Hypothalamus (tissue), 51 donors: ENCODE measurements at places on chromosomes 6 and 20.
A peak's percentile ranks its signal among the peaks of the same experiment; 100 is the strongest.

DNA sequence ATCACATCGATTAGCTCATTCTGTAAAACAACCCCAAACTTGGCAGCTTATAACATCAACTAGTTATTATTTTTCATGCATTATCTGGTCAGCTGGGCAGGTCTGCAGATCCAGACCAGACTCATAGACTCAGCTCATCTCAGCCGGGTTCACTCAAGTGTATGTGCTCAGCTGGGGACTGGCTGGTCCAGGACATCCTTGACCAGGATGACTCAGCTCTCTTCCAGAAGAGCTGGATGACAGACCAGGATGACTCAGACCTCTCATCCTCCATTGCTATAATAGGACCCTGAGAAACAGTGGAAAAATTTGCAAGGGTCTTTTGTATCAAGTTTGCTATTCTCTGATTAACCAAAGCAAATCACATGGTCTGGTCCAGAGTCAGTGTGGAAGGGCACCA, 312.5 kb upstream of the PLCB4 start:
- DNase-seq: no peak

GRCh38 chr6:111642463-111643158, 36.9 kb upstream of the TRAF3IP2 start:
- DNase-seq: peak; percentile 10

DNA sequence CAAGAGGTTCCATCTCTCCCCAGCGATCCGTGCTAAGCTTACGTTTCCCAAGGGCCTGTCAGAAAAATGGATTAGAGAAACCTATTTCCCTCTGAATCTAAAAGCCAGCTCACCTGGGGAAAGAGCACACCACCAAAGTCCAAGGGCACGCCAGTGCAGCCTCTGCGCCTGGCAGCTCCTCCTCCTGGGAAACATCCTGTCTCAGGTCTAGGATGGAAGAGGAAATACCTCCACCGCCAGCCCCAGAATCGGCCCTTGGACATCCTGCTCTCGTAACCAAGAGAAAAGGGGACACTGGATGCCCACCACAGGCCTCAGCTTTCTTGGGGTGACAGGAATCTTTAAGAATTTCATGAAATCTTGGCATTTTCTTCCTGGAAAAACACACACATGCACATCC, 18.7 kb downstream of the RAMACL start:
- DNase-seq: no peak

- DNase-seq: no peak
These were observed 14.0 kb upstream of the GMPR start for GRCh38 chr6:16224409-16224808.

DNA sequence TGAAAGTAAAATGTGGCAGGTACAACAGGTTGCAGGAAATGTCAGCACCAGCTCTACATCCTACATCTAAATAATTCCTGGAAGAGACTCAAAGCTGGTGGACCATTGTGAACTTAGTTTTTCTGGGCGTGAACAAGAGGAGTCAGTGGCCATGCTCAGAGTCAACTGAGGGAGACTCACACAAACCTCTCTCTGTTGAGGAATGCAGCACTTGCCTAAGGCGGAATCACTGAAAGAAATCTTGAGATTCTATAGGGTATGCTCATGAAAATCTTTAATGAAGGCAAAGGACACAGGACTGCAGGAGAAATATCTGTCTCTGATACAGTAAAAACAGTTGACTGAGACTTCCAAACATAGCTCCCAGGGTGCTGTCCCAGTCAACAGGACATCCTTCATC, 22.5 kb downstream of the SLC17A4 start:
- DNase-seq: no peak

DNA sequence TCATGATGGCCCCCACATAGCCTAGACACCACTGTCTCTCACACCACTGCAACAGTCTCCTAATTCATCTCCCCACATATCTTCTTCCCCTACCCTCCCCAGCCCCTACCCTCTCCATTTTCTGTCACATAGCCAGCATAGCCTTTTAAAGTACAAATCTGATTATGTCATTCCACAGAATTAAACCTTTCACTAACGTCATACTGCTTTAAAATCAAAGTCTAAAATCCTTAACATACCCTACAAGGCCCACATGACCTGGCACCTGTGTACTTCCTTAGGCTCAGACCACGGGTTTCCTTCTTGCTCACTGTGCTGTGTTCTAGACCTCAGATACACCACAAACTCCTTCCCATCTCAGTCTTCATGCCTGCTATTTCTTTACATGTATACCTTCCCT, 5.9 kb downstream of the OSTM1 start:
- DNase-seq: no peak

DNA sequence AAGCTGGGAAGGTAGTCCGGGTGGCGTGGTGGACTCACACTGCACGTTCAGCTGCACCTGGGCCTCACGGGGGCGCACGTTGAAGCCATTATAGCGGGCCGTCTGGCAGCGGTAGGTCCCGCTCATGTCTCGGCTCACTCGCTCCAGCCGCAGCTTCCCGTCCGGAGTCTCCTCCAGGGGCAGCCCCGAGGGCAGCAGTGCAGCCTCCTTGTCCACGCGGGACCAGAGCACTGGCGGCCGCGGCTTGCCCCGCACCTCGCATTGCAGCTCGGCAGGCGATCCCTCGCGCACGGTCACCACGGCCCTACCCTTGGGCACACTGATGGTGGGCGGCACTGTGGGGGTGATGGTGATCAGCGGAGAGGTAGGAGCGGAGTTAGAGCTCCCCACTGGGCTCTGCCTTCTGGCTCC, 47.6 kb downstream of the MDGA1 start:
- DNase-seq: no peak
